Astrocyte (in vitro differentiated cells and primary cell): ENCODE measurements at places on chromosomes 7 and 10.

- DNase-seq = no peak
Observed at GRCh38 chr10:49758249-49758930, 3.7 kb downstream of the OGDHL start.

GRCh38 chr7:46705386-46706255 is 784.5 kb upstream of the IGFBP3 start:
- DNase-seq = peak; percentile 60

- DNase-seq = no peak
Observed at GRCh38 chr10:34641913-34642558, 173.1 kb downstream of the PARD3 start.

DNA sequence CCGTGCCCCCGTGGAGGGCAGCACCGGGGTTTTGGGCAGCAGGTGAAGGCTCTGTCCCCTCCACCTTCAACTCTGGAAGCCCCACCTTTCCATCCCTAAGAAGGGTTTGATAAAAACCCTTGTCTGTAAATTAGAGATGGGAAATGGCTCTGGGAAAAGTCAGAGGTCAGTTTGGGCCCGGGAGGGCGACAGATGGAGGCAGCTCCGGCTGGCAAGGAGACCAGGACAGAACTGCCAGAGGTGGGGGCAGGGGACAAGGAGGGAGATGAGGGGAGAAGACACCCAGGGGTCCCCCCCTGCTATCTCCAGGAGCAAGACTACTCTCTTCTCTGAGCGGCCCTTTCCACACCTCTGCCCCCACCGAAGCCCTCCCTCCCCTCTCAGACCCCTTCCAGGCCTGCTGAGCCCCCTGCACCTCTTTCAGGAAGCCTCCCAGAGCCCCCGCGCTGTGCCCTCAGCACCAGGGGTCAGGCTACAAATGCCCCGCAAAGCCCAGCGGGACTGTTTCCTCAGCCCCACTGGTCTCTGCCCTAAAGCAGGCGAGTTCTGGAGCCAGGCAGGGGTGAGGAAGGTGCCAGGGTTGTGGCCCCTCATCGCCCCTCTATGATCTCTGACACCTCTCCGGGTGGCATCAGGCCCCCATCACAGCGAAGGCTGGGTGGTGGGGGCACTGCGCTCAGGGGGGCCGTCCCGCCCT is 980 bp upstream of the SH2B2 start:
- no peak for DNase-seq

GRCh38 chr10:70866424-70866823 is 21.9 kb downstream of the PCBD1 start:
- peak; percentile 56 for DNase-seq

GRCh38 chr7:116122972-116123595 is 87.3 kb upstream of the TES start:
- DNase-seq = peak; percentile 30

DNA sequence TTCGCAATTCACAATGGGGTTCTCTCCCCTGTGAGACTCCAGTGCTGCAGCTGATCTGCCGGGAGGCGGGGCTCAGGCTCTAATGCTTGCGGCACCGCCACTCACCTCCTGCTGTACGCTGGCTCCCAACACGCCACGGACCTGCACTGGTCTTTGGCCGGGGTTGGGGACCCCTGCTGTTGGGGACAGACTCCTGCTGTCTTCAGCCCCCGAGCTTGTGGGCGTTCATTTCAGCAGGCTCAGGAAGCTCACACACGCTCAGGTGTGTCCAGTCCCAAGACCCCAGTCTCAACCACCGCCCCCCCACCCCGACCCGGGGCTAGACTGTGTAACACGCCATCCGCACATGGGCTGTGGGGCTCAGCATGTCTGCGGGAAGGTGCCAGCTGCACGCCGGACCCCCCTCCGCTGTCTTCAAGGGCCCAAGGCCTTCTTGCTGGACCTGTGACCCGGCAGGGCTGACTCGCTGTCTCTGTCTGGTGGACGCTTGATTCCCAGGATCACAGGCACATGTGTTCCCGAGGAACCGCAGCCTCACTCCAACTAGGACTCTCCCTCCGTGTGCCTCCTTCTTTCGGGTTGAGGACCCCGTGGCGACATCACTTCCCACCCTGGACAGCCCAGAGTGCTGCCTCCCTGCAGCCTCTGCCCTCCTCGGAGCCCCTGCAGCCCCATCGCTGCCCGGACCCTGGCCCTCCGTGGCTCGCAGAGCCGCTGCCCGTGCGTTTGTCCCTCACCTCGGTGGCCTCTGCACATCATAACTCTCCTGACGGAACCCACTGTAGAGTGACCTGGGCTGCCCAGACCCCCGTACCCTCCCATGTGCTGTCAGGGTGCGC is 106.4 kb downstream of the DNAJB6 start:
- DNase-seq = no peak

DNA sequence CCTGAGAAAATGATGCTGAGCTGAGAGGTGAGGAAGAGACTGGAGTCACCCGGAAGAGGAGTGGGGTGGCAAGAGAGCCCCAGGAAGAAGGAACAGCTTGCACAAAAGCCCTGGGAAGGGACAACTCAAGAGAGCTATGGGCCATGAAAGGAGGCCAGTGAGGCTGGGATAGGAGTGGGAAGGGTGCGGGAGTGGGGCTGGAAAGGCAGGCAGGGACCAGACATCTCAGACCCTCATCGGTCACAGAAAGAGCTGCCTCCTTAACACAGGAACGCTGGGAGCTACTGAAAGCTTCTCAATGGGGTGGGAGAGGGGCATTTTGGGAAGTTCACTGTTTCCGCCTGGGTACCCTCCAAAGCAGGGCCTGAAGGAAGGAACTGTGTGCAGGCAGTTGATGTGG is 122.0 kb upstream of the UNC5B start:
- no peak for DNase-seq

DNA sequence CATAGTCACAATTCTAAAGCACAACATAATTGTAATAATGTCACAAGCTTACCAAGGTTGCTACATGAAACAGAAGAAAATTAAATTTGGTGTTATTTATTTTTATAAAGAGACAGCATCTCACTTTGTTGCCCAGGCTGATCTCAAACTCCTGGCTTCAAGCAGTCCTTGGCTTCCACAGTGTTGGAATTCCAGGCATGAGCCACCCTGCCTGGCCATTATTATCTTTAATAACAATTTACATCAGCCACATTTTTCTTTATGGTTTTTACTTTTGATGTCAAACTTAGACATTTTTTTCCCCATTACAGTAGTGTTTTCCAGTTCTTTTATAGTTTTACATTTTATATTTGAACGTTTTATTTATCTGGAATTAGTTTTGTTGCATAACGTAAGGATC is 46.7 kb downstream of the BMPR1A start:
- DNase-seq = no peak

DNA sequence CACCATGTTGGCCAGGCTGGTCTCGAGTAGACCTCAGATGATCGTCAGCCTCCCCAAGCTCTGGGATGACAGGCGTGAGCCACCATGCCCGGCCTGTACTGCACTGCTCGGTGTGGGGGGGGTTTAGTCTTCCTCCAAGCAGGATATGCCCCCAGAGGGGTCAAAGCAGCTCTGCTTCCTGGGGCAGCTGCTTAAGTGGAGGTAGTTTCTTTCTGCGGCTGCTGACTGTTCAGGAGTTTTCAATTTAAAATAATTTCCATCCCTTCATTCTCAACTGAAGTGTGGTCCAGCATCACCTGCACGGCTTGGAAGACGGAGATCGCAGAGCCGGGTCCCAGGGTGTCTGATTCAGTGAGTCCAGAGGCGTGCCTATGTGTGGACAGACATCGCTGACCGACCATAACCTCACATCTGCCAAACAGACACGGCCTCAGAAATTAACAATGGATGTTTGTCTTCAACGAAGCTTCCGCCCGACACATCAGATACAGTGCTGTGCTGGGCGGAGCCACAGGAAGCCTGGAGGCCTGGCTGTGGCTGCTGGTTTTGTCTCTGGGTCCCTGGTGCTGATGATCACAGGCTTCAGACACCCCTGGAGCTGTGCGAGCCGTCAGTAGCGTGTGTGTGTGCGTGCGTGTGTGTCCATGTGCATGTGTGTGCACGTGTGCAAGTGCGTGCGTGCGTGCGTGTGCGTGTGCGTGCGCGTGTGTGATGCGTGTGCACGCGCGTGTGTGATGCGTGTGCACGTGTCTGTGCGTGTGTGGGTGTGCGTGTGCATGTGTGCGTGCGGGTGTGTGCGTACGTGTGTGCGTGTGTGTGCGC is 226.5 kb upstream of the PITRM1 start:
- DNase-seq = no peak

GRCh38 chr10:122864901-122865300 is 14.5 kb downstream of the FAM24B start:
- peak; percentile 41 for DNase-seq

GRCh38 chr7:152399344-152399743 is 36.5 kb downstream of the KMT2C start:
- DNase-seq = no peak

GRCh38 chr7:100220586-100221230 is 959 bp downstream of the PVRIG start:
- DNase-seq = no peak

GRCh38 chr7:20083781-20084180 is 133.4 kb downstream of the MACC1 start:
- DNase-seq = peak; percentile 33

DNA sequence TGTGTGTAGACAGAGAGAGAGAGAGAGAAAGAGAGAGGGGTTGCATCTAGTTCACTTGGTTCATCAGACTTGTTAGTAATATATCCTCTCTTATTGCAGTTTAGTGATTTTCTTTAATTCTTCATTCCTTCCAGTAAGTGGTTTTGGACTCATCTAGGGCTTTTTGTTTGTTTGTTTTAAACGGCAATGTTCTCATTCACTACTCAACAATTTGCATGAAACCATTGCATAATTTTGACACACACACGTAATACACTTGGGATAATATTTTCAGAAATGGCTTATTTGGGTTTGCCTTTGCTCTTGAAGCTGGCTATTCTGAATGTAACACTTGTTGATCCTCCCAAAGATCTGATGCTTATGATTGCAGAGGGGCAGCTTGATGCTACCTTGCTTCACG is 16.4 kb upstream of the ZNF32 start:
- DNase-seq = no peak

DNA sequence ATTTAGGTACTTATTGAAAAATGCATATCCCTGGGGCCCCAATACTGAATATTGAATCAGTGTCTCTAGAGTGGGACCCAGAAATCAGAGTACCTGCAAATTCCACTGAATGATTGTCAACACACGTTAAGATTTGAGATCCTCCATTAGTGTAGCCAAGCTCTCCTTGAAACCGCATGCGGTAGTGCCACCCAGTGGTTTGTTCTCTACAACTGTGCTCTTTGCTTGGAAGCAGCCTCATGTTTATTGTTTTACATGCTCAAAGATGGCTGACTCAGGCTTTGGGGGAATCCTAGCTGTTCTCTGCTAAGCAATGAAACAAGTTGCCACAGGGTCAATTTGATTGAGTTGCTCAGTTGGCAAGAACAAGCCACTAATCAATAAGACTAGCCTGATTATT is 340.2 kb upstream of the CELF2 start:
- peak; percentile 44 for DNase-seq

DNA sequence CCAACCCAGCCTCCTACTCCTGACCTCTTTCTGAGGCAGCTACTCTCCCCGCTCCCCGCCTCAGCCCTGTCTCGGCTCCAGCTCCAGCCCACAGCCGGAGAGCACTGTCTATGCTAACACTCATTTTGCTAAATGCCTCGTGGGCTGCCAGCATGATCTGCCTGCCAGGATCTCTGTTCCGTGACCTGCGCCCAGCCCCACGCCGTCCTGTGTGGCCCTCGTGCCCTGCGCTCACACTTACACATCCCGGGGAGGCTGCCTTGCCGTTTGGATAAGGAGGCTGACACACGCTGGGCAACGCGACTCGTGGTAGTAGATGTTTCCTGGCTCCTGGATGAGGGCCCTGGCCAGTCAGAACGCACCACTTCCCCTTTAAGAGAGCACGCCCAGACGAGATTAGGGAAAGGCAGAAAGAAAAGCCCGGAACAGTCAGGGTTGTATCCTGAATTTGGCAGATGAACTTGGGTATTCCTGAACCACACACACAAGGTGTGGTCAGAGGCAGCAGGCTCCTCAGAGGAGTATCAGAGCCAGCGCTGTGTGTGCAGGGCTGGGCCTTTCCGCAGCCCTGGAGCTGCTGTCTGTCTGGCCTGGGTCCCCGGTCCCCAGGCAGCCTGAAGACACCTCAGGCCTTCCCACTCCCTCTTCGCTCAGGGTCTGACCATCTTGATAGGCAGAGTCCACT is 97.7 kb upstream of the EFCAB10 start:
- no peak for DNase-seq

DNA sequence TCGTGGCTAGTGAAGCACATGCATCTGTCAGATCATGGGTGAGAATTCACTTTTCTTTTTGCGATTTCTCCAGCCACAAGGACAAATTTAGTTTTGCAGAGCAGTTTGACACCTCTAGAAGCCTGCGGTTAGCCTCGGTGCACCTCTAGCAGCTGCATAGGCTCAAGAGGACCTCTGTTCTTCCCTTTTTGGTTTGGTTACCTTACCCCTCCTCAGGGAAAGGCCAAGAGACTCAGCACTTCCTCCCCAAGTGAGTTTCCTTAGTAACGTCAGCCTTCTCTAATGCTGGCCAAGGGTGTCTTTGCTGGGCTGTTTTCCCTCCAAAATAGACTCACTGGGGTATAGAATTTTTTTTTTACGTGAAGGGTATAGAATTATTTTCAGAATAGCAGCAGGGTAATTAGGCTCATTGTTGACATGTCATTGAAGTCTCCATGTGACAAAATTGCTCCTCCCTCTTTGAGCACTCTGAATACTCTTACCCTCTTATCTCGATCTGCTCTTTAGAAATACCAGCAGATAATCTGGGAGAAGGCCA is 97.8 kb downstream of the AUTS2 start:
- no peak for DNase-seq

DNA sequence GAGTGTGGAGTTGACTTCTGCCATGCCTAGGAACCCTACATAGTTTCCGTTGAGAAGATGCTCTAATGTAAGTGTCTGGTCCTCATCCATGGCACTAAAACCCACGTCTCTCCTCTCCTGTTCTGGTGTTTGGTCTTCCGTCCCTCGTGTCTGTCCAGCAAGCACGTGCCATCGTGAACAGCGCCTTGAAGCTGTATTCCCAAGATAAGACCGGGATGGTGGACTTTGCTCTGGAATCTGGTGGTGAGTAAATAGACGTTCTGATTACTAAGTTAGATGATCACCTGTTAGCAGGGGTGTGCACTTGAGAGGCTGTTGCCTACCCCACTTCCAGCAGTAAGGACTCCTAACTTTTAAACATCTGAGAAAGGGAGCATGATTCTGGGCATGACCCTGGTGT is 15.1 kb upstream of the GET4 start:
- DNase-seq = no peak

DNA sequence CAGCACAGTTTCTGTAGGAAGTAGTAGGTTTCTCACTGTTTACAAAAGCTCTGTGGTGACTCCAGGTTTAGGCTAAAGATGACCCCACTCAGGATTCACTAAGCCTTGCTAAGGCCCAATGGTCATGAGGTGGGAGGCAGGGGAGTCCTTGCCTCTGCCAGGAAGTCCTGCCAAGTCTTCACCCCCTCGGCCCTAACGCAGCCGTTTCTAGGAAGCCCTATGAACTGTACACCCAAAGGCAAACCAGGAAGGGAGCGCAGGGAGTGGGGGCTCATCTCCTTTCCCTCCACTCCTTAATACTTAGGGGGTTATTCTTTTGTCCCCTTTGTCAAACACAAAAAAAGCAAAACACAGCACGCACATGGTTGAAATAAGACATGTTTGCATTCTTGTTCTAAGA is 64.6 kb downstream of the CTBP2 start:
- no peak for DNase-seq
